ENCODE measurements at places on chromosomes 2 and 18.

- no peak for DNase-seq
Observed at GRCh38 chr2:154640000-154640399, 58.5 kb upstream of the KCNJ3 start.

DNA sequence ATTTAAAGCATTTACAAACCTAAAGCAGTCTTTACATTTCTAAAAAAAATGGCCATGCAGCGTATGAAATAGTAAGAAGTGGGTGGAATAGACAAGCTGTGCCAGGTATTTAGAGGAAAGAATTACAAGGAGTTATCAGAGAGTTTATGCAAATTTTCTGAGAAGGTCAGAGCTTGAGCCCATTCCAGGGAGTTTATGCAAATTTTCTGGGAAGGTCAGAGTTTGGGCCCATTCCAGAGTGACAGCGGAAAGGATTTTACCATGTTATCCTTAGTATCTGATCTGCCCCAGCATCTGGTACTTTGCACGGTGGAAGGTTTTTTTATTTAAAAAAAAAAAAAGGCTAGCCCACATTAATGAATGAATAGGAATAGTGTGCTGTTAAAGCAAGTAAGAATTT lies 1.4 kb upstream of the DOK6 start:
- DNase-seq, result no peak

DNA sequence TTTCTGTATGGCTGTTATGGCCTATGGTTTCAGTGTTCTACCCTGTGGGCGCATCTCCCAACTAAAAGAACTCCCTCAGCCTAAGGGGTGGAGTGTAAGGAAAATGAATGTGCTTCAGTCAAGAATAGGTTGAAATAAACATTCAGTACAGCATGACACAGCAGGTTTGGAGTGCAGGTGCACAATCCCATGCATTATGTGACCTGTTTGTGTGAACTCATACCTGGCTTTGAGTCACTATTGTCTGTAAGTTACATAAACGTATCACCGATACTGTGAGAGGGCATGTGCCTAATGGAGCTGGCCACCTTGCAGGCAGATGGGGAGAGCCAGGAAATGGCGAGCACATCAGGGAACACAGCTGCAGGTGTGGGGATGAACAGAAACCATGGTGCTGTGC lies 216.0 kb downstream of the DSEL start:
- no peak for DNase-seq

- DNase-seq, result peak; percentile 70
Observed at GRCh38 chr2:241612156-241613016, 24.6 kb downstream of the THAP4 start.

- DNase-seq, result no peak
Observed at GRCh38 chr18:8176554-8176953, 432.7 kb upstream of the RAB12 start.

- no peak for DNase-seq
Observed at GRCh38 chr2:17181051-17181752, 337.0 kb downstream of the RAD51AP2 start.

DNA sequence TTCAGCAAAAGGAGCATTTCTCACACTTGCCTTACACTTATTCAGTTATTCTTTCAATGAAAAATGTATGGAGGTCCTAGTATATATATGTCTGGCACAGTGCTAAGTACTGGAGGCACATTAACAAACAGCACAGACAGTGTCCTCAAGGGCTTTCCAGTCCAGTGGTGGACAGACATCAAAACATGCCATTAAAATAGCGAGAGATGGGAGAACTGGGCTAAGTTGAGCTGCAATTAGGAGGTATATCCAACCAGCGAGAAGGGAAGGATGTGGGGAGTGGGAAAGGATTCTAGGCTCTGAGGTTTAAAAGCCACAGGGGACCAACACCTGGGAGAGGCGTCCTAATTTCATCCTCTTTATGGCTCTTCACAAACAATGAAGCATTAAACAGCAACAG lies 127.5 kb upstream of the TTC39C start:
- peak; percentile 12 for DNase-seq

DNA sequence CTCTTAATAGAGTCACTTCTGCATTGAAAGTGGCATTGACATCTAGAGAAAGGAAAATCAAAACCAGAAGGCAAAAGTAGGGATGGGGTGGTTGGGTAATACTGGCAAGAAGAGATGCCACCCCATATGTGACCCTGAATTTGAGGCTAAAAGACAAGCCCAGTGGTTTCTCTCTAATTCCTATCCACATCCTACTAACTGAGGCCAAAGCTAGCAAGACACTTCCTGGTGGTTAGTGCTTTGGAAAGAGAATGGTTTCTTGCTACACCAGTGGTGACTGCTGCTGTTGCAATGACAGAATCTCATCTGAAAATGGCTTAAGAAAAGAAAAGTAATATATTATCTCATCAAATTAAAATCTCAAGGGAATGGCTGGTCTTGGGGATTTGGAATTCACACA lies 640.6 kb downstream of the EPHA4 start:
- peak; percentile 2 for DNase-seq

- DNase-seq, result no peak
Observed at GRCh38 chr18:60873708-60874107, 459.5 kb upstream of the CDH20 start.

DNA sequence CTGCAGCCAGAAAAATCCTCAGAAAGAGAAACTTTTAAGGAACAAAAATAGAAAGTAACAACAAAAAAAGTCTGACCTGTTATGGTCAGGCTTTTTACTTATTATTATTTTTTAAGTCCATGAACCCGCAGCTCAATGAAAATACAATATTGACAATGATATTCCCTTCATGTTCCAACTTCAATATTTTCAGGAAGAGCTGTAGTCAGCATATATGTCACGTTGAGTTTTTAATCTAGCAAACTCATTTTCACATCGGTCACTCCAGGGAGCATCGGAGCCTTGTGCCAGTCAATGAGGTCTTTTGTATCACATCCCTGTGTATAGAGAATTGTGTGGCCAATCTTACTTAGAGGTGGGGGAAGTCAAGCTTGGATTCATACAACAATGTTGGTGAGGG lies 568.4 kb upstream of the GCFC2 start:
- no peak for DNase-seq

- no peak for DNase-seq
Observed at GRCh38 chr18:74916773-74917393, 292.1 kb downstream of the PTGR3 start.

- no peak for DNase-seq
Observed at GRCh38 chr2:38120829-38121228, 44.9 kb upstream of the CYP1B1 start.

- no peak for DNase-seq
Observed at GRCh38 chr18:59359576-59359952, 499 bp upstream of the LMAN1 start.

- DNase-seq, result peak; percentile 83
Observed at GRCh38 chr2:219125225-219125885, 35.3 kb downstream of the NHEJ1 start.

DNA sequence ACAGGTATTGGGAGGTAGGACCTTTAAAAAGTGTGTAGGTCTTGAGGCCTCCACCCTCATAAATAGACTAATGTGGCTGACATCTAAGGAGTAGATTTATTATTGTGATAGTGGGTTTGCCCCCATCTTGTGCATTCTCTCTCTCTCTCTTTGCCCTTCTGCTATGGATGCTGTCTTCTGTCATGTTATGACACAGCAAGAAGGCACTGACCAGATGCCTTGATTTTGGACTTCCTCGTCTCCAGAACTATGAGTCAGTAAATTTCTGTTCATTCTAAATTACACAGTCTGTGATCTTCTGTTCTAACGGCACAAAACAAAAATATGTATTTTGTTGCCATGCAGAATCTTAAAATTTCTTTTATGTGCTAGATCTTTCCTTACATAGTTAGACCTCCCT lies 66.9 kb downstream of the ATAD2B start:
- DNase-seq, result peak; percentile 54

DNA sequence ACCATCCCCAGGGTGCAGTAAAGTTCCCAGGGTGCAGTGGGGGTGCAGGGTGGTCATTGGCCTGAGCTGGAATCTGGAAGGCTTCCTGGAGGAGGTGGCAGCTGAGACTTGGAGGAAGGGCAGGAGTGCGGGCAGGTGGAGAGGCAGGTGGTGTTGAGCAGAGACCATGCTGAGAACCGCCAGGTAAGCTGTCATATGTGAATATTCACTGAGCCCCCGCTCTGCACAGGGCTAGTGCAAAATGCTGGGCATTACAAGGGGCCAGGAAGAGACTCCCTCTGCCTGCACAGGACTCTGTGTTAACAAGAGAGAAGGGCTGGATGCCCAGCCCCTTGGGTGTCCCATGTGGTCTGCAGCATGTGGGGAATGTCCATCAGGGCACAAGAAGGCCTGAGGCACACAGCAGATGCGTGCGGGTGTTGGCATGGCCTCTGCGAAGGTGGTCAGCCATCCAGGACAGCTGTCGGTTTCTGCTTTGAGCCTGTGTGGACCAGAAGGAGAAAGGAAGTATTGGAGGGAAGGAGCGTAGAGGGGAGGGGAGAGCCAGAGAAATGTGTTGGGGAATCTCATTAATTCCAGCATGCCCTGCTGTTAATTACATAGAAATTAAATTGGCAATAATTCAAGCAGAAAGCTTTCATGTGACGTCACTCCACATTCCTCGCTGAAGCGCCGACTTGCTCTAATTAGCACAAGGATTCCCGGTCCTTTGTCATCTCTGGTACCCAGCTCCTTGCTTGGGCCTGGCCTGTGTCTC lies 62.8 kb upstream of the OTOS start:
- no peak for DNase-seq

DNA sequence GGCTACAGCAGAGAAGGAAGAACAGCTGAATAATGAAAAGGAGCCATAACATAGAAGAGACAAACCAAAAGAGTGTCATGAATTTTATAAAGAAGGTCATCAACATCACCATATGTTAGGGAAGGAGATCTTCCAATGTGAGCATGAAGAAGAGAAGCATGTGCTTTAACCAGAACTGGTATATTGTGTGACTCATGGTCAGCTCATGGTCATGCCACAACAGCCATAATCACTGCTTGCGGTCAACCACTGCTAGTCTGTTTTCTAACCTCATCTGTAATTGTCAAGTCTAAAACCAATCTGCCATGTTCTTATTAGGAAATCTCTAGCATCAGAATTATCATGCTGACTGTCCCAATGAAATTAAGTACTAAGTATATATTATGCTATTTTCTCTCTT lies 204.1 kb upstream of the VRK2 start:
- peak; percentile 28 for DNase-seq

- DNase-seq, result no peak
Observed at GRCh38 chr2:121492409-121492808, 38.3 kb upstream of the RNU4ATAC start.

DNA sequence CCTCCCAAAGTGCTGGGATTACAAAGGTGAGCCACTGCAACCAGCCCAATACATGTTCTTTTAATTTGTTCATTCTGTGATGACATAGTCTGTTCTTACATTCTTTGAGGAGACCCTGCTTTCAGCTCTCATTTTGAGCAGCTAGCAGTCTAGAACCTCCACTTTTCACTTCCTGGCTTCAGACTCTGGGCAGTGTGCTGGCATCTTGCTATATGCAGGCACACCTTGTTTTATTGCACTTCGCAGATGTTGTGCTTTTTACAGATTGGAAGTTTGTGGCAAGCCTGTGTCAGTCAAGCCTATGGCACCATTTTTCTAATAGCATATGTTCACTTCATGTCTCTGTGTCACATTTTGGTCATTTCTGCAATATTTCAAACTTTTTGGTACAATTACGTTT lies 72.4 kb downstream of the PRKCE start:
- no peak for DNase-seq

GRCh38 chr2:50786345-50786744 lies 245.6 kb downstream of the NRXN1 start:
- no peak for DNase-seq

GRCh38 chr2:8486141-8486540 lies 195.7 kb upstream of the ID2 start:
- no peak for DNase-seq

DNA sequence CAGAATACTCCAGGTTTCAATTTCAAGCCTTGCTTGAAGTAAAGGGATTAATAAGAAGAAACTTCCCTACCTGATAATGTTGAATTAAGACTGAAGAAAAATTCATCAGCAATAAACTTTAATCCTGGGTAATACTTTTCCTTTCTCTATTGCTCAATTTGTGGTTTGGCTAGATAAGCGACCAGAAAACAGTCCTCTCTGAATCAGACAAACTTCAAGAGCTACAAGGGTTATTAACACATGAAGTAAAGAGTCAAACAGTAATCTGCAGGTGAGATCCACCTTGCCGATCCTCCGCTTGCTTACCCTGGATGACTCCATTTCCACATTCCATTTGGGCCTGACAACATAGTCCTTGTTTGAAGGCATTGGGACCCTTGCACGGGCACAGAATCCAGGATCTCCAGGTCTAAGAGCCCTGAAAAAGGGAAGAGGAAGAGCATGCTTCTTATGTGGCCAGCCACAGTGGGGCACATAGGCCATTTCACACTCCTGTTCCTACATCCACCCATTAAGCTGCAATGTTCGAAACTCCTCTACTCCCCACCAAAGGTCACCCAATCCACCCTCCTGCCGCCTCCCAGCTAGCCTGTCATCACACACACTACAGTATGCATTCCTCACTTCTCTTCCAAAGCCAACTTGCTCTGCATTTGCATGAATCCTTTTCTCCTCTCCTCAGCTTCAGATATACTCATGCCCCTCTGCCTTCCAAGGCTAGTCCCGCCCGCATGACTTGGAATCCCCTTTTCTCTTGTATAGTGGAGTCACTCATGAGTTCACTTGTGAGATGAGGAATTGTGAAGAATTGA lies 39.8 kb downstream of the IWS1 start:
- DNase-seq, result peak; percentile 32

GRCh38 chr18:63257453-63257852 lies 62.1 kb downstream of the BCL2 start:
- DNase-seq, result no peak

DNA sequence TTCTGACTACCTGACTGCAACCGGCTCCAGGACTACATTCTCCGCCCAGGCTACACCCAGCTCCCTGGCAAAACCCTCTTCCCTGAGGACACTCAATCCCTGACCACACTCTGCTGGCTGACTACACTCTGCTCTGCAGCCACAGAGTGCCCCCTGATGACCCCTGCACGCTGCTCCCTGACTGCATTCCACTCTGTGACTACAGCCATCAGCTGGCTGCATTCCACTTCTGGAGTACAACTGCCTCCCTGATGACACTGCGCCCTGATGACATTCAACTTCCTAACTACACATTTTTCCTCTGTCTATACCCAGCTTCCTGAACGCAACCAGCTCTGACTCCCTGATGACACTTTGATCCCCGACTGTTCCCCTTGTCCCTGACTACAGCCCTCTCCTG lies 71.3 kb upstream of the NRXN1 start:
- DNase-seq, result peak; percentile 11
